ENCODE measurements at places on chromosomes 4 and X.

DNA sequence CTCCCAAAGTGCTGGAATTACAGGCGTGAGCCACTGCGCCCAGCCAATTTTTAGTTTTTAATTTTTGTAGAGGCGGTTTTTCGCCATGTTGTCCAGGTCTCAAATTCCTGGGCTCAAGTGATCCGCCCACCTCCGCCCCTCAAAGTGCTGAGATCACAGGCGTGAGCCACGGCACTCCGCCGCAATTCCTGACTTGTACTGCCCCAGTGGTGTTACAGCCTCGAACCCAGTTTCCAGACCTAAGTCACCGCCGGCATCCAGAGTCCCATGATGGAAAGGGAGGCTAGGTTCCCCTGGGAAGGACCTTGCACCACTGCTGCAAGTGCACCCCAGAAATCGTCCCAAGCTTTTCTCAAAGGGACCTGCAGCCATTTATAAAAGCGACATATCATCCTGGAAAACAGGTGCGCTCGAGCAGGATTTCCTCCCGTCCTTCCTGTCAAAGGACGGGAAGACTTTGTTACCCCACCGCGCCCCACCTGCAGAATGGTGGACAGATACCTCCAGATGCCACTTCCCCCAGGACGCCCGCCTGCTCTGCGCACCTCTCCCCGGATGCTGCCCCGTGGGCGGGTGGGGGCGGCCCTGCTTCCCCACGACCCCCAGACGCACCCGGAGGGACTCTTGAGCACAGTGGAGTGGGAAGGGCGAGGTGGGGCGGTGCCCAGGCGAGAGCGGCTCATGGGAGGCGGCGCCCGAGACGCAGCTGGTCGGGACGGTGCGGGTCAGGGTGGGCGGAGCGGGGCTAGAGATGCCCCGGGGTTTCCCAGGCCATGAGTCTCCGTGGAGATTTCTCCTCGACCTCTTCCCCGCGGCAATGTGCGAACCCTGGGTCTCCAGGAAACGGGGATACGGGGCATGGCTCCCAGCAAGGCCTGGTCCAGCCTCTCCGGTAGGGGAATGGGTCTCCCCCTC, 947 bp upstream of the RPL10 start:
- DNase-seq, result no peak

GRCh38 chrX:97060020-97060419, 176.3 kb downstream of the RPA4 start:
- no peak for DNase-seq

DNA sequence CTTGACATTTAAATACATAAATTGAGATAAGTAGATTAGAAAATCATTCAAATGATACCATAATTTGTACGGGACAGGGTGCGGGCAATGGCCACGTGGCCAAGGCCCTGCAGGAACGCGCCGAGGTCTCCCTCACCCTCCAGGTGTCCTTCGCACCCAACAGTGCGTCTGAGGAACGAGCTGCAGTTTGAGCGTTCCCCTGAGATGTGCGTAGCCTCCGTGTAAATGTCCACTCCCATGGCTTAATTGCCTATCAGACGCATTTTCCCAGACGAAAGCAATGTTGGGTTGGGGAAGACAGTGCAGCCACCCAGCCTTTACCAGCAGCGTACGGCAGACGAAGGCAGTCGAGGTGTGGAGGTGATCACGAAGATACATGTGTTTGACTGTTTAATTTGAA, 56.4 kb downstream of the CPLX1 start:
- no peak for DNase-seq

DNA sequence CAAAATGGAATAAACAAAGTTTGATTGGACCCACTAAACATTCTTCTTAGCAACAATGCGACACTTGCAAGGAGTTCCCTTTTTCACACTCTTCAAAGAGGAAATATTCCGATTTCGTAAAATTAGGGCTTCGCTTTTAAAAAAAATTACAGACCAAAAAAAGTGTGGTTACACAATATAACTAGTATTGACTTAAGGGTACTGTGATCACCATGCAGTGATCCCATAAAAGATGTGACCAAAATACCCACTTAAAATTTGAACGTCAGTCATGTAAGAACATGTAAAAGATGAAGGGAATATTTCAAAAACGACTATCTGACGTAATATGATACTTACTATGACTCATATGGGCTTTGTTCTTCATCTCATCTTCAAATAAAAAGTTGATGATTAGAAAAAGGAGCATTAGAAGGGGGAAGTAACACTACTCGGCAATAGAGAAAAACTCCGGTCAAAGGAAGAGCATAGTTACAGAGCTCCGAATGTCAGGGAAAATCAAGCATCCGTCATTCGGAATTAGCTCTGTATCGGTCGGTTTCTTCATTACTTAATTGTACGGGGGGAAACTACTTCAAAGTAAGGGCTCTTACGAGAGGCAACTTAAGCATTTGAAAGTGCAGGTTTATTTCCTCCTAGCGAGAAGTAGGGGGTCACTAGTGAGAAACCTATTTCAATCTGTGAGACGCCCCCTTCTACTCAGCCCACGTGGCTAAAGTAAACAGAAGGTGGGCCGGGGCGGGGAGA, 1.3 kb upstream of the TET2 start:
- DNase-seq, result no peak
